Esophagus squamous epithelium (tissue), 5 donors: ENCODE measurements at places on chromosomes 1 and 21. TPM values are rescaled to one million over a fixed set of nuclear protein-coding genes. Genes with fewer than 3 reads are reported as not detected.

DNA sequence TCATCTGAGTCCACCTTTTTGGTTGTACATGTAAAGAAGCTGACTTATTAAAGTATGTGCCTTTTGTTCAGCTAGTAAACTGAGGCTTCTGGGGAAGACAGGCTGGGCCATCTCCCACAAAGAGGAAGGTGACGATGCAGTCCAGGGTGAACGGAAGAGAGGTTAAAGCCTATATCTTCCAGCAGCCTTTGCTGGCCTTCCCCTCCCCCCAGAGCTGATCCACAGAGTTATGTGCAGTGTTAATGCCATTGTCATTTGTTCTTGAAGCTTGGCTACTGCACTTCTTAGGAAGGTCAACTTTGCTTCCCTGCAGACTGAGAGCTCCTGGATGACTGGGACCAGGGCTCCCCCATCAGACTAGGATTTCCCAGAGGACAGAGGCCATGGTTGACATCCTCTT, 2.2 kb downstream of the SLC30A2 start:
- no peak overlapping the region for H3K27ac ChIP-seq
- peaks cover 16% of the 10 kb centered on the region for H3K4me1 ChIP-seq
- no peaks in the 10 kb centered on the region for H3K36me3 ChIP-seq
- DNase-seq, result no peak
- H3K27me3 ChIP-seq, result peaks cover 93% of the 10 kb centered on the region

GRCh38 chr1:168340781-168341482, 60.3 kb downstream of the TBX19 start:
- H3K4me3 ChIP-seq, result no peak overlapping the region
- no peak overlapping the region for H3K27ac ChIP-seq
- no peak for DNase-seq
- H3K27me3 ChIP-seq, result no peaks in the 10 kb centered on the region
- H3K4me1 ChIP-seq, result peaks cover 12% of the 10 kb centered on the region

- no peaks in the 10 kb centered on the region for H3K27me3 ChIP-seq
- no peaks in the 10 kb centered on the region for H3K4me1 ChIP-seq
- no peak overlapping the region for H3K4me3 ChIP-seq
- H3K36me3 ChIP-seq, result no peaks in the 10 kb centered on the region
- no peak for DNase-seq
Measured at GRCh38 chr1:47478090-47478489, 40.2 kb downstream of the FOXD2 start.

- H3K4me1 ChIP-seq, result peaks cover 7% of the 10 kb centered on the region
- no peak overlapping the region for H3K4me3 ChIP-seq
- no peak for DNase-seq
- no peaks in the 10 kb centered on the region for H3K27me3 ChIP-seq
- H3K27ac ChIP-seq, result no peak overlapping the region
- H3K36me3 ChIP-seq, result no peaks in the 10 kb centered on the region
Measured at GRCh38 chr1:161933592-161934588, 89.8 kb downstream of the OLFML2B start.

DNA sequence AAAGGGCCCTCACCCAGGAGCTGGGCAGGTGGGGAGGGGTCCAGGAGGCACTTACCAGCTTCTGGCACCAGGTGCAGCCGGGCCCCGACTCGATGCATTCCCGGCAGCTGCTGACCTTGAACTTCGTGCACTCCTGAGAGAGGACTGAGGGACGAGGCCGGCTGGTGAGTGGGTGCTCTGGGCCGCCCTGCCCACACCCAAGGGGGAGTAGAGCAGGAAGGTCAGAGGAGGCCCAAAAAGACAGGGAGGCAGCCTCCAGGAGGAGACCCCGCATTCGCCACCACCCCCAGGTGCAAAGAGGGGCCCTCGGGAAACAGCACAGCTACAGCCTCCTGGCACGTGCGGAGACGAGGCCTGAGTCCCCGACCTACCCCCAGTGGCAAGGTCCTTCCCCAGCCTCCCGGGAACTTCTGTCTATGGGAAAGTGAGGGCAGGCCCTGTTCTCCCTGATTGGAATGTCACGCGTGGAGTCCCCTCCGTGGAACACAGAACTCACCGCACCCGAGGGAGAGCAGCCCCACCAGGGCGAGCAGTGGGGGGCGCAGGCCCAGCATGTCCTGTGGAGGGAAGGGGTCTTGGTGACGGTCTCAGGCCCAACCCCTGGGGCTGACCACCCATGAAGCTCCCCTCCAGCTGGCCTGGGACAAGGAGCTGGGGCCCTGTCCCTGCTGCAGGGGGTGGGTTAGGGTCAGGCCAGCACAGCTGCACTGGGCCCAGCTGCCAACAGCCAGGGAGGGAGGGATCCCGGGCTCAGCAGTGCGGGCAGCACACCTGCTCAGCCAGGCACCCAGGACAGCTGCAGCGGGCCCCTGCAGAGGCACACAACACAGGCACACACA, 10.3 kb downstream of the ITGB2 start:
- H3K36me3 ChIP-seq, result no peaks in the 10 kb centered on the region
- no peak for DNase-seq
- peaks cover 30% of the 10 kb centered on the region for H3K4me1 ChIP-seq

GRCh38 chr1:202016811-202017748, 6.7 kb downstream of the ELF3 start:
- H3K27ac ChIP-seq, result peak overlapping the region; percentile 89
- peaks cover 19% of the 10 kb centered on the region for H3K4me1 ChIP-seq
- no peak overlapping the region for H3K4me3 ChIP-seq
- peaks cover 50% of the 10 kb centered on the region for H3K36me3 ChIP-seq
- H3K27me3 ChIP-seq, result no peaks in the 10 kb centered on the region

DNA sequence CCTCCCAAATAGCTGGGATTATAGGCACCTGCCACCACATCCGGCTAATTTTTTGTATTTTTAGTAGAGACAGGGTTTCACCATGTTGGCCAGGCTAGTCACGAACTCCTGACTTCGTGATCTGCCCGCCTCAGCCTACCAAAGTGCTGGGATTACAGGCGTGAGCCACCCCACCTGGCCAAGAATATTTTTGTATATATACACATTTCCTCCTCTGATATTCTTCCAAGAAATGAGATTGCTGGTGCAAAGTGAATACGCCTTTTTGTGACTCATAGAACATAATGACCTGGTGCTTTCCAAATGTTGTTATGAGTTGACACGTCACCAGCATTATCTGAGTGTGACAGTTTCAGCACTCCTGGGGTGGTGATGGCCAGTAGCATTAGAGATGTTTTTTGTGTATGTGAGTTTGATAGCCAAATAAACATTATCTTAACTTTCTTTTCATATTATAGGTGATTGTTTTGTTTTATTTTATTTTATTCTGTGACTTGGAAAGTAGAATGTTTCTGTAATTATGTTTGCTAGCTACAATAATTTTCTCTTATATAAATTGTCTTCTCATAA, 54.9 kb downstream of the KCNK1 start:
- DNase-seq, result no peak
- no peak overlapping the region for H3K4me3 ChIP-seq
- no peaks in the 10 kb centered on the region for H3K27me3 ChIP-seq
- no peak overlapping the region for H3K27ac ChIP-seq

DNA sequence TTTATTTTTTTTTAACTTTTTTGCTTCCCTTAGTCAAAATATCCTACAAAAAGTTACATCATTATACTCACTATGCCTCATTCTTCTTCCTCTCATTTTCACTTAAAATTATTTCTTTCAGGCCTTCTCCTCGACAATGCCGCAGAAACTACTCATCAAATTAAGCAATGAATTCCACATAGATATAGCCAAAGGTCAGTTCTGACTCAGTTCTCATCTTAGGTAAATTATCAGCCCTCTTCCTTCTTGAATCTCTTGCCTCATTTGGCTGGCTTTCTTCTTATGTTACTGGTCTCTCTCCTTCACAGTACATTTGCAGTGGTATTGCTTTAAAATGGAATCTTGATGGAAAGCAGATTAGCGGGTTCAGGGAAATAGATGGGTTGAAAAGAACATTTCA, 260.7 kb upstream of the BRINP3 start:
- no peaks in the 10 kb centered on the region for H3K27me3 ChIP-seq
- no peaks in the 10 kb centered on the region for H3K4me1 ChIP-seq
- no peak overlapping the region for H3K27ac ChIP-seq
- no peak overlapping the region for H3K4me3 ChIP-seq
- H3K36me3 ChIP-seq, result no peaks in the 10 kb centered on the region
- no peak for DNase-seq

GRCh38 chr1:205030241-205030640, 12.8 kb upstream of the CNTN2 start:
- no peak for DNase-seq
- H3K27me3 ChIP-seq, result no peaks in the 10 kb centered on the region
- H3K27ac ChIP-seq, result no peak overlapping the region
- no peaks in the 10 kb centered on the region for H3K4me1 ChIP-seq
- no peaks in the 10 kb centered on the region for H3K36me3 ChIP-seq

PKNOX1 gene
- 8.5 TPM for total RNA-seq

MAD2L2 gene
- total RNA-seq, result 17.2 TPM

MIXL1 gene
- not detected for total RNA-seq

FAM151A gene
- total RNA-seq, result 0.35 TPM
